Activated B cell treated with CpG ODN at 0.5 μM for 24 hours (primary cell): ENCODE measurements at places on chromosomes 3 and 15. TPM values are rescaled to one million over a fixed set of nuclear protein-coding genes. Genes with fewer than 3 reads are reported as not detected.

DNA sequence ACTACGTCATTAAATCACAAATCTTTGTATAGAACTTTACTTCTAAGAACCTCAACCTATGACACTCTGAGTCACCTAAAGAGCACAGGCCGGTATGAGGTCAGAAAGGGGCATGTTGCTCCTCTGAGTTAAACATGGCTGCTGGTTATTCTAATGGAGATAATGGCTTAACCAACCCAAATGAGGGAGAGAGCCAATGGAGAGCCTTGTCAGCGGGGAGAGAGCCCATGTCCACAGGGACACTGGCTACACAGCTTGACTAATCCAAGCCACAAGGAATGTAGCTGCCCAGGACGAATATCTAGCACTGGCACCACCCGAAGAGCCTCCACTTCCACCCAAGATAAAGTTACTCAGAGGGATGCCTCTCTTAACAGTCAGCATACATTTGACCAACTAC, 77.0 kb upstream of the STAC start:
- DNase-seq, result no peak

GRCh38 chr15:100131321-100132224, 210.2 kb downstream of the ADAMTS17 start:
- DNase-seq, result no peak

DNA sequence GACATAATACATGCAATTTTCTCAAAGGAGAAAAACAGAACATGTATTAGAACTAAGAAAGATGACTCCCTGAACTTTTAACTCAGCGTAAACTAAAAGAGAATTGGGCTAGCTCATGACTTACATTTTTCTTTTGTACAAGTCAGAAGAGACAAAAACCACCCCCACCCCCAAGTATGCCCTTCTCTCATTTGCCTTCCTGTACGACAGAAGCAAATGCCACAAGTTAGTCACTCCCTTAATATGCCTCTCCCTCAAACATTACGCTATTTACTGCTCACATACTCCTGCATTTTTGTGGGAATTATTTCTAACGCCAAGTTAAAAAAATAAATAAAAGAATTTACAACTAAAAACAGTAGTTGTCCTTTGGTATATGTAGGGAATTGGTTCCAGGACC, 22.0 kb downstream of the CPEB1 start:
- no peak for DNase-seq

Gene PEX5L
- not detected in 2 replicates for total RNA-seq

- no peak for DNase-seq
Measured at GRCh38 chr3:40521254-40521653, 3.5 kb upstream of the ZNF621 start.
